ENCODE measurements at places on chromosomes 6 and 20. TPM values are rescaled to one million over a fixed set of nuclear protein-coding genes. Genes with fewer than 3 reads are reported as not detected.

GRCh38 chr6:166586424-166587156 lies at the start of gene RAMACL:
Gene RAMACL, minus strand, starts transcription at chr6:166586678. Its CDS starts 201 bp downstream, at chr6:166586477.
- no peak for DNase-seq

The HLA-DPB1 gene
- polyA plus RNA-seq: 30.3 TPM

The HLA-DRA gene
- 56.7 TPM for polyA plus RNA-seq

GRCh38 chr20:1423625-1424106 lies 30.8 kb upstream of the FKBP1A start:
- peak; percentile 44 for DNase-seq

Data from left lung (tissue), 14 donors.